Cardiac atrium fibroblast (primary cell): ENCODE measurements at places on chromosomes 11 and 22. TPM values are rescaled to one million over a fixed set of nuclear protein-coding genes. Genes with fewer than 3 reads are reported as not detected.

The SOX6 gene
- total RNA-seq, result 0.54 and 5.0 TPM in 2 replicates

The CDCA5 gene
- 5.8 and 15.9 TPM in 2 replicates for total RNA-seq

The ENTHD1 gene
- total RNA-seq, result not detected in 2 replicates

The RBFOX2 gene
- 77.8 and 91.0 TPM in 2 replicates for total RNA-seq

The PATE2 gene
- total RNA-seq, result not detected in 2 replicates

The FGF3 gene
- not detected in 2 replicates for total RNA-seq

The PARVG gene
- total RNA-seq, result not detected in 2 replicates

The TBX10 gene
- total RNA-seq, result not detected in 2 replicates

The RGL4 gene
- not detected in 2 replicates for total RNA-seq

The RDX gene
- 42.6 and 53.9 TPM in 2 replicates for total RNA-seq

The TIGD3 gene
- total RNA-seq, result 0.49 TPM in 1 of 2 replicates, not detected in the other

The ARAP1 gene
- total RNA-seq, result 50.7 and 57.7 TPM in 2 replicates
